Central memory CD4-positive, alpha-beta T cell (primary cell): ENCODE measurements at places on chromosomes 7 and 10.

DNA sequence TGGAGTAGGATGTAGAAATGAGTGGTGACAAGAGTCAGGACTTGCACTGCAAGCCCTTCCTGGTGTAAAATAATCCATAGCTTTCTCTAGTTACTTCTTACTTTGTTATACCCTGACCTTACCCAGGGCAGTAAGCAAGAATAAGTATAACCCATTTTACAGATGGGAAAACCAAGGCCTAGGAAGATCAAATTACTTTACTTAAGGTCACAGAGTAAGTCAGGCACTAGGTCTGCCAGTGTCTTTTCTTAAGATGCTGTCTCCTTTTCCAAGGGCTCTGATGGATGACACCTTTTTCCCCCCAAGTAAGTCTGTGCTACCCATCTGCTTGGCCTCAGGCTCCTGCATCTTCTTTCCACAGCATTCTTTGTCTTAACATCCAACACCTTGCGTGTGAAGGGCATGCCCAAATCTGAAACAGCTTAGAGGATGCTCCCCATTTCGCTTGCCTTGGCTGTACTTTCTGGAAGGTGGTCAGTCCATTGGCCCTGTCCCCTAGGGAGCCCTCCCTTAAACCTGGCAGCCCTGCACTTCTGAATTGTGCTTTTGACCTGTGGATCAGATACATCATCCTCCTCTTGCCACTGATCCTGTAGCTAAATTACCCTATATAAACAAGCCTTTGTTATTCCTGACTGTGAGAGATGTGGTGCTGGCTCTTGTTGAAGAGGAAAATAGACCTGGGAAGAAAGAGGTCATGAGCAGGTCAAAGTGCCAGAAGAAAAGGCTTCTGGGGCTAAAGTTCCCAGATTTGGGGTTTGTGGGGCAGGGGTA, 168.6 kb downstream of the LRMDA start:
- no peak for DNase-seq

GRCh38 chr7:47551668-47552440, 30.1 kb downstream of the TNS3 start:
- no peak for DNase-seq

- no peak for DNase-seq
These were observed 14.1 kb downstream of the PRLHR start for GRCh38 chr10:118581340-118581739.

GRCh38 chr7:123687161-123687560, 31.5 kb downstream of the LMOD2 start:
- DNase-seq, result no peak

DNA sequence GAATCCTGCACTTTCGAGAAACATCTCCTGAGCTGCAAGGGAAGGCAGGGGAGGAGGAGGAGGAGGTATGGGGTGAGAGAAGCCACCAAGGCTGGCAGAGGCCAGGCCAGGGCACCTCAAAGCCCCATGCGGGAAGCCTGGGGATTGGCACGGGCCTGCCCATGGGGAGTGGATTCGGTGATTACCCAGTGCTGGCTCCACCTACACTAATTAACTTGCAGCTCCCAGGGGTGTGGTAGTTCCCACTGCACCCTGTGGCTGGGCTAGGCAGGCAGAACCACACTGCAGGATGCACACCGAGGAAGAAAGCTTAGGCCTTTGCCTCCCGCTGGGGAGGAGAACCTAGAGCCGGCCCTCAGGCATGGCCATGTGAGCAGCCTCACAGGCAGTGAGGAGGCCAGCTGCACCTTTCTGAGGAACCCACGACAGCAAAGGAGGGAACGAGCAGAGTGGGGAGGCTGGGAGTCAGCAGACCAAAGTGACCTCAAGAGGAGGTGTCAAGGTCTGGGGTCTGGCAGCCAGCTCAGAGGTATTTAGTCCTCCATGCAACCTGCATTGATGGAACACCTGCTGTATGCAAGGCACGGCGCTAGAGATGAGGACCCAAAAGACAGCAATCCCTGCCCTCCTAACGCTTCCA, 27.2 kb downstream of the GRID1 start:
- DNase-seq, result no peak

DNA sequence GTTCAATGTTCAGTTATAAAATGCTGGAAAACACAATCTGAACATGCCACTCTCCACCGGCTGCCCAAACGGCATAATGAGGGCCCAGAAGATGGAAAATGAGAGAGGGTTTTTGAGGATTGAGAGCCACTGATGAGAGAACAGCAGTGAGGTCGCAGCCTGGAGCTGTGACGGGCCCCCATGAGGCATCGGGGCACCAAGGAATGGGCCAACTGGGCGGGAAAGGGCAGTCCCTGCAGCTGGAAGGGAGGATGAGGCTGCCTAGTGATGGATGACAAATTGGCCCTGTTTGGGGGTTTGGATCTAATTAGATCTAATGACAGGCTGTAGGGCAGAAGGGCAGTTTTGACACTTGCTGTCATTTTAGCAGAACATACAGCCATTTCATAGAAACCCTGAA, 39.1 kb downstream of the WNT2 start:
- no peak for DNase-seq

- peak; percentile 62 for DNase-seq
These were observed at the start of gene BMI1 for GRCh38 chr10:22320591-22321155. TSS of gene BMI1 (plus strand) at chr10:22321099. CDS start at chr10:22326450, 5,351 bp downstream.

DNA sequence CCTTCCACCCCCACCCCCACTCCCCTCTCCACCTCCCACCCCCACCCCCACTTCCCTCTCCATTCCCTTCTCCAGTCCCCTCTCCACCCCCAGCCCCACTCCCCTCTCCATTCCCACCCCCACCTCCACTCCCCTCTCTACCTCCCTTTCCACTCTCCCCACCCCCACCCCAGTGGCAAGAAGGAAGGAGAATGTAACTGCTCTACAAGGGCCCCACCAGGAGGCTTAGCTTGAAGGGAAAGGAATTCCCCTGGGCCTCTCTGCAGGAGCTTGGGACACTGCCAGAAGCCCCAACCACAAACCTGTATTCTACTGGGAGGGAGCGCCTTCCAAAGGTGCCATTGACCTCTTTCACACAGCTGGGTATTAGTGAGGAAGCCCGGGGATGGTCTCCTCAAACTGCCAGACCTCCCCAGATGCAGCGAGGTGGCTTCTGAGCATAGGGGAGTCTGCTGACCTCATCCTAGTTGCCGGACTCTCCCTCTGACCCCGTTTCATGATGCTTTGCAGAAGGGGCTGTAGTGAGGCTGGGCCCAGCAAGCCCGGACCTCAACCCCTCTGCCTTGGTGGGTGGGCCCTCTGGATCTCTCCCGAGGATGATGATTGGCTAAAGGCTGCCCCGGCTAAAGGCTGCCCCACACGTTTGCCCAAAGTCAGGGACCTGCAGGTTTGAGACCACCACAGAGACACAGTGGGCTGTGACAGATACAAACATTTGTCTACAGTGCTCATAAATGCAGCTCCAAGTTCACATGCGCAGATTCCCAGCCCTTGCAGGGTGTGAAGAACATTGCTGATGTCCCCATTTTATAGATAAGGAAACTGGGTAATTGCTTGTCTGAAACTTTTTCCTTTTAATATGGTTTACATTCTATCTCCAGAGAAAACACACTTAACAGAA, 2.9 kb downstream of the DEPP1 start:
- DNase-seq, result no peak

DNA sequence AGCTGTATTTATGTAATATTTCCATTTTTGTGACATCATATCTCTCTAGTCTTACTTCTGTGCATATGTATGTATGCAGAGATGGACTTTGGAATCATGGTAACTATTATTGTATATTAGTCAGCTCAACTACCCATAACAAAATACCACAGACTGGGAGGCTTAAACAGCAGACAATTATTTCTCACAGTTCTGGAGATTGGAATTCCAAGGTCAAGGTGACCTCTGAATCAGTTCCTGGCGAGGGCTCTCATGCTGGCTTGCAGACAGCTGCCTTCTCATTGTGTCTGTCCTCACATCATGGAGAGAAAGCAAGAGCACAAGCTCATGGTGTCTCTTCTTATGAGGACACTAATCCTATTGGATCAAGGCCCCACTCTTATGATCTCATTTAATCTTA, 79.1 kb downstream of the RAMP3 start:
- no peak for DNase-seq

- DNase-seq, result no peak
These were observed 655 bp downstream of the PTPRE start for GRCh38 chr10:127907411-127908105.

DNA sequence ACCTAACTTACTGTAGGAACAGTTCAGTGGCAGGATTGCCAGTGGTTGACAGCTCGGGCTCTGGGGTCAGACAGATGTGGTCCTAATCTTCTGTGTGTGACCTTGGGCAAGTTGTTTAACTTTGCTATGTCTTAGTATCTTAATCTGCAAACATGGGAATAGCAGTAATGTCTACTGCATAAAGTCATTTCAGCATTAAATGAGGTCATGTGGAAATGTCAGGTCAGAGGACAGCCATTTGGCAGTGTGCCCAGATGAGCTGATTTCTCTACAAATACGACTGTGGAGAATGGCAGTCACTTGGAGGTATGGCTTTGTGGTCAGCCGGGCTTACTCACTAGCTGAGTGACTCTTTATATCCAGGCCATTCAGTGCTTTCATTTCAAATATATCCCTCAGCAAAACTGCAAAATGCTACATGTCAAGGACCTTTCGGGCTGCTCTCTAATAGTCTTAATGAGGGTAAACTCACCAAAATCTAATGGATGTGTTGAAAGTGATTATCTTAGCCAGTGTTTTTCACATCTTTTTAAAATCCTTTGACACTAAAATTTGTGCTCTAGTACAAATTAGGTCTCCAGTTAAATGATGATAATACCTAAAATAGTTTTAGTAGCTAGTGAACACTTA, 171.4 kb downstream of the ST7 start:
- DNase-seq, result no peak

GRCh38 chr7:44315301-44315903, 10.0 kb downstream of the CAMK2B start:
- DNase-seq, result no peak

GRCh38 chr7:133551466-133551865, 298.6 kb downstream of the EXOC4 start:
- DNase-seq, result no peak

- no peak for DNase-seq
These were observed 43.7 kb downstream of the SVIL start for GRCh38 chr10:29590915-29591650.

GRCh38 chr10:1560535-1561192, 176.7 kb downstream of the ADARB2 start:
- no peak for DNase-seq

DNA sequence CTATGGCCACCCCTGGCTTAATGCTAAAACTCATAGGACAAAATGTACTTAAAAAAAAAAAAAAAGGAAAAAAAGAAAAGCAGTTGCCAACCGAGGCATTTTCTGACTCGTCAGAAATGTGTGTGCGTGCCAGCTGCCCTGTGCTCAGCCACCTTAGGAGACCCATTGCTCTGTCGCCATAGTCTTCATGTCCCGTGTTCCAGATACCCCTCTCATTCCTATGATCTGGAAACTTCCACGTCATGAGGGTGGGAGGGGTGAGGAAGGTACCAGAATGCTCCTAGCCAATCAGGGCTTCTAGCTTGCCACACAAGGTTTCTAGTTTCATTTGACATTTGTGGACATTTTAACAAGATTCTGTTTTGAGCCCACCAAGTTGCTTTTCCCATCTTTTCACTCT, 212.9 kb downstream of the TCF7L2 start:
- DNase-seq, result no peak

DNA sequence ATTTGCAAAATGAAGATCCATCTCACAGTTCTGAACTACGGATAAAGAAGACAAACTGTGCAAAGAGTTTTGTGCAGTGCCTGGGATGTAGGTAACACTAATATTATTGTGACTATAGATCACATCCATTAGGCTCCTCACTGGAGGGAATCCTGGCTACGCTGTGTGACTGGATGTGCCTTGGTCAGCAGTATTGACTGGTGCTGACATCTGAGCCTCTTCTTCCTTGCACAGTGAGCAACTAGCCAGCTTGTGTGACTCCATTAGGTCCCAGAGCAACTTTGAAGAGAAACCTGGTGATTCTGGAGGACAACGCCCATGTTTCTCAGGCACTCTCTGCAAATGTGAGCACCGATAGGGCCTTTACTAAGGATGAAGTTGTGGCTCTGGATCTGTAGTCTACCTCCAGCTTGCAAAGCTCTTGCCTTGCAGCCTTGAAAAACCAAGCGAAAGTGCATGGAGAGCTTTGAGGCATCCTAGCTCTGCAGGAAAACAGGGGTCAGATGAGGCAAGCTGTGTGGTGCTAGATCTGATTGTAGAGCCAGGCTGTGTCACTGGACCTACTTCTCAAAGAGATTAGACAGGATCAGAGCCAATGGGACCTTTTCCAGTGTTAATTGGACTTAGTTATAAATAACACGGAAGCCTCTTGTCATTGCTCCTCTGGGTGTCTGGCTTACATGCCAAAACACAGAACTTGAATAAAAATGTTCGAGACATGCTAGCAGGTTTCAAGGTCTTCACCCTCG, 303.6 kb upstream of the LYZL1 start:
- no peak for DNase-seq

GRCh38 chr10:97117372-97117771, 68.4 kb downstream of the SLIT1 start:
- no peak for DNase-seq

DNA sequence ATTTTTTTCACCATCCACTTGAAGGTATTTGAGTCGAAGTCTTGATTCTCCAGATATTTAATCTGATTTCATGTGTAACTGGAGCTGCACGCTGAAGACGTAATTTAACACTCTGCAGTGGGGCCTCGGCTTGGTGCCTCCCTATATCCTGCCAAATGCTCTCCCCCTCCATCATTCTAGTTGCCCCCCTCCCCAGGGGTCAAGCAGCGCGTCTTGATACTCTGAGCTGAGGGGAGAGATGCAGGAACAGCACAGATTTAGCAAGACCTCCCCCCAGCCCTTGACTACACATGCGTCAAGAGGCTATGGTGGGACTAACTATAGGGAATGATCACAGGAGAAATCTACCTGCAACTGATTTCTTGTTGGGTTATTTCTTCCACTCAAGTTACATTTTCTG, 85.8 kb downstream of the PRPF18 start:
- DNase-seq, result no peak

DNA sequence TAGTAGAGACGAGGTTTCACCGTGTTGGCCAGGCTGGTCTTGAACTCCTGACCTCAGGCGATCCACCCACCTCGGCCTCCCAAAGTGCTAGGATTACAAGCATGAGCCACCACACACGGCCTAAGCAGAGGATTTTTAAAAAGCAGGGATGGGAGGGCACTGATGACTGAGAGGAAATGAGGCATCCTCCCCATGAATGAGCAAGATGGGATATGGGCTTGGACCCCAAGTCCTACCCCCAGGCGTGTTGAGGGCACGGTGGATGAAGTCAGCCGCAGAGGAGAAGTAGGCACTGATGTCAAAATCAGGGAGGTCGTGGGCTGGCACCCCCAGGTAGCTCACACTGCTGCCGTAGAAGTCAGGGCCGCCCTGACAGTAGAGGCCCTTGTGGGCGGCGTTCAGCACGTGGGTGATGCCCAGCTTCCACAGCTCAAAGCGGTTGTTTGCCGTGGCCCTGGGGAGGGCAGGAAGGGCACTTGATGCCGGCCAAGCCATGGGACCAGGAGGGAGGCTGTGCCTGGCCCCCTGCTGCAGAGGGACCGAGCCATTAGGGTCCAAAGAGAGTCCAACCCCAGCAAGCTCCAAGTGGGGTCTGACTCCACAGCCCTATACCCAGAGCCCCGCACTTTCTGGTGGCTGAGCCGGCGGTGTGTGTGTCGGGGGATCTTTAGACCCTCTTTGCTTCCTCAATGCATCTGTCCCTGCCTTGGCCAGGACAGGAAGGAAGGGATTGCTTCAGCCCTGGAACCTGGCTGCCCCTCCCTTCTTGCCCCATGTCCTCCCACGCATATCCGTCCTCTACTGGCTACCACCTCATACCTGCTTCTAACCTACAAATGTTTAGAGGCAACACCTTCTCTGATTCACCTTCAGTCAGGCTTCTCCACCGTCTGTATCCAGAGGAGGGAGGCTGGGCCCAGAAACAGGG, 3.4 kb upstream of the SAMD8 start:
- no peak for DNase-seq

- no peak for DNase-seq
These were observed 20.8 kb downstream of the FZD9 start for GRCh38 chr7:73454424-73454823.
